AG09319 (cell line): ENCODE measurements at places on chromosomes 1 and 21.

DNA sequence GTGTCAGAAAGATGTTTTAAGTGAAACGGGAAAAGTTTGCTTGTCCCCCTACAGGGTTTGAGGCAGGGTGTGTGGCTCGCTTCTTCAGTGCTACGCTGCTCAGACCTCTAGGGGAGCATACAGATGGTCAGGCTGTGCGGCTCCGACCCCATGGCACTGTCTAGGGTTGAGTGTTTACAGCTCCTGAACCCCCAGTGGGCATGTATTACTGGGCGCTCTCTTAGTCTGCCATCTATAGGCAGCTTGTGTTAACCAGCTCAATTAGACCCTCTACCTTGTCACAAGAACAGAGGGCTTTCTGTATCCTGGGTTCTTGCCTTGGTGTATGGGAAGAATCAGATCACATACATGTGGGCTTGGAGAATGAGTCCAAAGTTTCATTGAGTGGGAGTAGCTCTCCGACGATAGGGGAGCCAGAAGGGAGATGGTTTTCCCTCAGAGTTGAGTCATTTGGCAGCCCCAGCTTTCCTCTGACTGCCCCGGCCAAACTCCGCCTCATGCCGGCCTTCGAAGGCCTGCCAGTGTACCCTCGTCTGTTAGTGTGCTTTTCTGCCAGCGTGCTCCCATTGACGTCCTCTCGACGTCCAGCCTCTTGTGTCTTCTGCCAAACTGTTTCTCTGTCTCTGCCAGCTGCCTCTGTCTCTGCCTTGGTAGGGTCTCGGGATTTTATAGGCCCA lies 38.6 kb upstream of the ADGRL4 start:
- no peak for DNase-seq

DNA sequence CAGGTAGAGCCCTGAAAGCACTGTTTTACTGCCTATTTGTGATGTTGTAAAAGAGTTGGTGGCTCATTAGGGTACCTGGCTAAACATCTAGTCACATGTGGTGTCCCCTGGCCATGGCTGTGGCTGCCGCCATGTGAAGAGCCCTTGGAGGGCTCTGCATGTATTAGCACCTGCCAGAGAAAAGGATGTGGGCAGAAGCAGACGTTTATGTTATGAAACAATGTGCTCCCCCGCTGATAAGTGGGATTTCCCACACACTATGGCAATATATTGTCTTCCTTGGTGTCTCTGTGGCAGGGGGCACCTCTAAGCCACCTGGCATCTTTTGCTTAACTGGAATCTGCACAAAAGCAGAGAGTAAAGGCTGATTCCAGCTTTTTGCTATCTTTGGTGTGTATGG lies 9.6 kb downstream of the TENT5C start:
- DNase-seq, result no peak

DNA sequence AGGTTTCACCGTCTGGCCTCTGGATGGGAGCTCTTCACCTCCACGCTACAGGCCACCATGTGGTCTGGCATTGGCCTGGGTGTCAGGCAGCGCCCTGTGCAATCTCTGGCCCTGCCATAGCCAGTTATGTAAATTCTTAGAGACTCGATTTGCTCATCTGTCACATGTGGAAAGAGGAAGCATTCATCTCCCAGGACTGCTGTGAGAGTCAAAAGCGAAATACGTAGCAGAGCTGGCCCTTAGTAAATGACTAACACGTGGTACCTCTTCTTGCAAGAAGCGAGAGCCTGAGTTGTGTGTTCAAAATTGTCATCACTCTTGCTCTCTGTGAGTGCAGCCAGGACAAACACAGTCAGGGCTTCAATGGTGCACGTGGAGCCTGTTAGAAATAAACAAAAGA lies 159.0 kb upstream of the BACE2 start:
- no peak for DNase-seq

- no peak for DNase-seq
These were observed 107.0 kb downstream of the PGBD5 start for GRCh38 chr1:230319014-230319747.

- DNase-seq, result no peak
These were observed 66.5 kb downstream of the RYR2 start for GRCh38 chr1:237108297-237109040.

- no peak for DNase-seq
These were observed 902 bp downstream of the AP4B1 start for GRCh38 chr1:113903501-113904292.

GRCh38 chr21:30881480-30881879 lies at the start of gene KRTAP11-1:
Gene KRTAP11-1, minus strand, starts transcription at chr21:30881580. Its CDS starts 56 bp downstream, at chr21:30881524.
- no peak for DNase-seq

GRCh38 chr1:67162954-67163353 lies 3.3 kb upstream of the IL23R start:
- no peak for DNase-seq
